ENCODE measurements at places on chromosomes 7 and 10. TPM values are rescaled to one million over a fixed set of nuclear protein-coding genes. Genes with fewer than 3 reads are reported as not detected.

DNA sequence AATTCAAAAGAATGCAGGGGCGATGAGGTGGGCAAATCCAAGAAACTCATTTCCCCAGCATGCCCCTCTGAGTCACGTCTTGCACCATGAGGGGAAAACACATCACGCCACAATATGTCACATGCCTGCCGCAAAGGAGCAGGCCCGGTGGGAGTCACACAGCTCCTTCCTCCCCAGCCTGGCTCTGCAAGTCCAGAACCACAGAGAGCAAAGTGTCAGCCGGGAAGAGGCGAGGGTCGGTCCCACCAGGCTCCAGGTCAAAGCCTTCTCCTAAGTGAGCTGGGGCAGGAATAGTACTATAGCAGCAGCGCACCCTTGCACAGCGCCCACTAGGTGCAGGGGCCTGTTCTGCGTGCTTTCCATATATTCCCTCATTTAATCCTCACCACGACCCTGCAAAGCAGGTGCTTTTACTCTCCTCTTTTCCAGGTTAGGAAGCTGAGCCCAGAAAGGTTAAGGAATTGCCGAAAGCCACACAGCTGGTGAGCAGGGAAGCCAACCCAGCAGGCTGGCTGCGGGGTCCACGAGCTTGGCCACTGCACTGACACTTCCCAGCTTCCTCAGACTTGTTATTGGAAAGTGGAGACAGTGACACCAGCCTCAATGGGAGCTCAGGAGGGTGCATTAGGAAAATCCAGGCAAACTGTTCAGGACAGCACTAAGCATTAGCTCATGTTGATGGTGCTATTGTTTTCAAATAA, 94.0 kb upstream of the ZMIZ1 start:
- H3K27me3 ChIP-seq = no peaks in the 10 kb centered on the region
- peak; percentile 95 for DNase-seq
- H3K27ac ChIP-seq = peak overlapping the region; percentile 95
- H3K4me1 ChIP-seq = peaks cover 22% of the 10 kb centered on the region

The CPA1 gene
- not detected for total RNA-seq

- DNase-seq = no peak
- no peaks in the 10 kb centered on the region for H3K27me3 ChIP-seq
- H3K4me1 ChIP-seq = no peaks in the 10 kb centered on the region
- H3K36me3 ChIP-seq = peaks cover 41% of the 10 kb centered on the region
- no peak overlapping the region for H3K4me3 ChIP-seq
Measured at GRCh38 chr7:93145354-93145753, 2.8 kb downstream of the SAMD9L start.

The PHKG1 gene
- 1.1 TPM for total RNA-seq

DNA sequence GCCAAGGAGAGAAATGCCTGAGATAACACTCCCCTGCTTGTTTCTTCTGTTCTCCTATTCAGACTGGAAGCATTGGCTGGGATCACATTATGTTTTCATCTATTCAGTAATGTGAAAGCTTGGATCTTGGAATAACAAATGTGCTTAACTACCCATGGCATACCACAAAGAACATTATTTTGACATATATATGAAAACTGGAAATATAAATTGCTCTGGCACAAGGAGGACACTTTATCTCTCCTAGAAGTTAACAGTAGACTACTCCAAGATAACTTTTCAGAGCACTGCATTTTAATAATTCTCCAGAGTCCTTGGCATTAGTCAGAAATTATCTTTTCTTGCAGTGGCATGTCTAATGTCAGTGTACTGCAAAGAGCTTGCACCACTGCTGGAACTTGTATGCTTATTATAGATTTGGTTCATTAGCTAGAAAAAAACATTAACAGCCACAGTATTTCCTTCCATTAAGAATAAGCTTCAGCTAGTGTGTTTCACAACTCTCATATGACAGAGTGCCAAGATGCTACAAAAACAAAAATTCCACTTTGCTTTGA, 169.3 kb upstream of the LRRN3 start:
- H3K27ac ChIP-seq = no peak overlapping the region
- DNase-seq = no peak
- H3K36me3 ChIP-seq = no peaks in the 10 kb centered on the region
- H3K4me3 ChIP-seq = no peak overlapping the region
- peaks cover 3% of the 10 kb centered on the region for H3K4me1 ChIP-seq

DNA sequence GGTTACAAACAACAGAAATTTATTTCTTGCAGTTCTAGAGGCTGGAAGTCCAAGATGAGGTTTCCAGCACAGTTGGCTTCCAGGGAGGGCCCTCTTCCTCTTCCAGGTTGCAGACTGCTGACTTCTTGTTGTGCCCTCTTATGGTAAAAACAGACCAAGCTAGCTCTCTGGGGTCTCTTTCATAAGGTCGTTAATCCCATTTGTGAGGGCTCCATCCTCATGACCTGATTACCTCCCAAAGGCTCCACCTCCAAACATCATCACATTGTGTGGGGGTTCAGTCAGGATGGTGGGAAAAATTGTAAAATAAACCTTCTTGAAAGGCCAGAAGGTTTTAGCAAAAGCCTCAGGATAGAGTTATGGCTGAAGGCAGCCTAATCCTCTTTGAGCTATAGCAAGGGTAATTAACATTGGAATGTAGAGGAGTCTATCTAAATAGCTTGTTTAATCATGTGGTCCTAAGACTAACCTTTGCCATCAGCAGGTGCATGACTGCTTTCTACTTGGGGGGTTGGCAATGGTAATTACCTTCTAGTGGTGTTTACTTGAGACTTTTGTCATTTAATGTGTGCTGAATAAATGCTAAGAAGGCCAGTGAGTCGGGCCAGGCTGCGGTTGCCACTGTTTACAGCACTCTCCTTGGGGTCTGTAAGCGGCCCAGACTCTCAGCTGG, 80.8 kb downstream of the PPP1R17 start:
- DNase-seq = no peak
- H3K27me3 ChIP-seq = no peaks in the 10 kb centered on the region
- H3K27ac ChIP-seq = no peak overlapping the region
- no peaks in the 10 kb centered on the region for H3K36me3 ChIP-seq
- no peaks in the 10 kb centered on the region for H3K4me1 ChIP-seq

DNA sequence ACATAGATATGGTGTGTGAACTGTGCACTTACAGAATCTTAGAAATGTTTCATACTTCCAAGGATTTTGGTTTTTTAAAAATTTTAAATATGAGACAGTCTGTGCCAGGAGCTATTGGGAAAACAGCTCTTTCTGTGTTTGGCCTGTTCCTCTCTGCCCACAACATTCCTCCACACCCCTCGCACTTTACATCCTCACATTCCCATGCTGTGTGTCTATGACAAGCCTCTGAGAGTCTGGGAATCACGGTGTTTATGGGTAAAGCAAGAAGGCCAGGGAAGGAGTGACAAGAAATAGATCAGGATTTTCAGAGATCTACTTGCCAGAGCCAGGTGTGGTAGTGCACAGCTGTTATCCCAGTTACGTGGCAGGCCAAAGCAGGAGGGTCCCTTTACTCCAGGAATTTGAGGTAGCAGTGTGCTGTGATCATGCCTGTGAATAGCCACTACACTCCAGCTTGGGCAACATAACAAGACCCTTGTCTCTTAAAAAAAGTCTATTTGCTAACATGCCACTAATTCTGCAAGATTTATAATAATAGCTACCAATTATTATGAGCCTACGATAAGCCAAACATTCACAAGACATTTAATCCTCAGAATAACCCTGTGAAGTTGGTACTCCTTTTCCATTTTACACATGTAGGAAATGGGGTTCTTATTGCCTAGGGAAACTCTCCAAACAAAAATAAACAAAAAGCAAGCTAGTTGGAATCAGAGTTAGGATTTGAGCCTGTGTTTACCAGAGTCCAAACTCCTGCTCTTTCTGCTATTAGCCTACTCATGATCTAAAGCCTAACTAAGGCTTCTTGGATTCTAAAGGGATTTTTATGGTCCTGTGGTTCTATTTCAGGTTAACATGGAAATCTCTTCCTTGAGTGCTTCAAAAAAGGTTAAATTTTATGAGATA, 168.3 kb upstream of the SP8 start:
- H3K27ac ChIP-seq = no peak overlapping the region
- H3K36me3 ChIP-seq = no peaks in the 10 kb centered on the region
- no peak overlapping the region for H3K4me3 ChIP-seq
- H3K27me3 ChIP-seq = no peaks in the 10 kb centered on the region
- DNase-seq = no peak

- H3K27me3 ChIP-seq = no peaks in the 10 kb centered on the region
- H3K4me3 ChIP-seq = no peak overlapping the region
- no peak for DNase-seq
- H3K4me1 ChIP-seq = peaks cover 11% of the 10 kb centered on the region
- H3K27ac ChIP-seq = peak overlapping the region; percentile 37
Measured at GRCh38 chr7:112130729-112131410, 75.3 kb downstream of the DOCK4 start.

DNA sequence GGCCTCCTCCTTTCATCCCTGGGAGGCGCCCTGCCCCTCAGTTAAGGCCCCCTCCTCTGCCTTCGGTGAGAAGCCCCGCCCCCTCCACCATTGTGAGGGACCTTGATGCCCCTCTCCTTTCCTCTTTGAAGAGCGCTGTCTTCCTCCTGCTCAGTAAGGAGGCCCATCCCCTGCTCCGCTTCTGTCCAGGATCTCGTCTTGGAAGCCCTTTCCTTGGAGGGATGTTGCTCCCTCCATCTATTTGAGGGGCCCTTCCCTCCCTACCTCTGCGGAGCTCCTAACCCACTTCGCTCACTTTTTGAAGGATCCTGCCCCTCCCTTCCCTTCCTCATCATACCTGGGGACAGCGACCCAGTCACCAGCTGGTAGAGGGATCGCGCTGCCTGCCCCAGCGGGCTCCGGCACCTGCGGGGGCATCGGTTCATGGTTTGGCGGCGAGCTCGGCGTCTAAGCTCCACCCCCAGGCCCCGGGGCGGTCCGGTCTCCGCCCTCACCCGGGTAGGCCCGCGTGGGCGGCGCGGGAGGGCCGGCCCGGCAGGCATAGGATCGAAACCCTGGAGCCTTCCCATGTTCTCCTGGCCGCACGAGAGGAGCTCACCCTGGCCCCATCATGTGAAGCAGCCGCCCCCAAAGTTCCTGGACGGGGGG, 4.1 kb downstream of the KCNIP2 start:
- H3K4me3 ChIP-seq = peak overlapping the region; percentile 27
- no peak overlapping the region for H3K27ac ChIP-seq
- H3K4me1 ChIP-seq = peaks cover 14% of the 10 kb centered on the region
- no peaks in the 10 kb centered on the region for H3K27me3 ChIP-seq
- no peaks in the 10 kb centered on the region for H3K36me3 ChIP-seq
- no peak for DNase-seq

- no peak for DNase-seq
- H3K4me3 ChIP-seq = no peak overlapping the region
- no peaks in the 10 kb centered on the region for H3K4me1 ChIP-seq
- no peaks in the 10 kb centered on the region for H3K27me3 ChIP-seq
Measured at GRCh38 chr10:77911535-77912123, 14.9 kb downstream of the DLG5 start.

DNA sequence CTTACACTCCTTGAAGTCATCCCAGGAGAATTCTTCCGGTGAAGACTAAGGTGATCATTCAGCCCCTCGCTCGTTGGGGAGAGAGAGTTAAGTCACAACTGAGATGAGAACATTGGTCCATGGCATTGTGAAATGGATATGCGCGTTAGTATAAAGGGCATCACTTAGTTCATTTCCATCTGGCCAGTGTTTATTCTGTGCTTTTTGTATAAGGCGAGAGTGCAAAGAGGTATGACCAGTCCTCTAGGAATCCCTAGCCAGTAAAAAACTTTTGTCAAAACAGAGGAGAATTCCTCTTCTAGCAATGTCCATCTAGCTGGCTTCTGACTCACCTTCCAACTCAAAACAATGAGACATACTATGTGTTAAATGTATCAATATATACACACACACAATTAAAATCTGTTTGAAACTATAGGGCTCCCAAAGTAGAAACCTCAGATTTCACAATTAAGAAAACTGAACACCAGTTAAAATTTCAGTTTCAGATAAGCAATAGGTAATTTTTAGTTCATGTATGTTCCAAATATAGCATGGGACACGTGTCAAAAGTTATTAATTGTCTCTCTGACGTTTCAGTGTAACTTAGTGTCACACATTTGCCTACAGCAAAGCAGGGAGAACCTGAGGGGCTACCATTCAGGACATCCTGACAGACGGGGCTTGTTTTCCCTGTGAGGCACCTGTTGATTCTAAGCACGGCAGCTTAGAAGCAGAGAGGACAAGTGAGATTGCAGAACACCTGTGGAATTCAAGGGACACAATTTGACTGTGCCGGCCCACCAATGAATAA, 158.9 kb downstream of the KLF6 start:
- H3K4me3 ChIP-seq = no peak overlapping the region
- DNase-seq = no peak
- no peaks in the 10 kb centered on the region for H3K36me3 ChIP-seq
- H3K27me3 ChIP-seq = no peaks in the 10 kb centered on the region
- peaks cover 3% of the 10 kb centered on the region for H3K4me1 ChIP-seq

DNA sequence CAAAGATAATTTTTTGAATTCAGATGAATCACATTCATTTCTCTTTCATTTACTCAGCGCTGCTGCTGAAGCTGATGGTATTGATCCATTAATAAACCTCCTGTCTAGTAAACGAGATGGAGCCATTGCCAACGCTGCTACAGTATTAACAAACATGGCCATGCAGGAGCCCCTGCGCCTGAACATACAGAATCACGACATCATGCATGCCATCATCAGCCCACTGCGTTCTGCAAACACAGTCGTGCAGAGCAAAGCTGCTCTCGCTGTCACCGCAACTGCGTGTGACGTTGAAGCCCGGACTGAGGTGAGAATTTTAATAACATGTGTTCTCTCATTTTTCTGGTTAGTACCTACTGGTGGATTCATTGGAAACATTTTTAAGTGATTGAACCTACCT, 70.2 kb downstream of the ARMC3 start:
- no peak for DNase-seq
- no peaks in the 10 kb centered on the region for H3K4me1 ChIP-seq
- H3K4me3 ChIP-seq = no peak overlapping the region
- no peak overlapping the region for H3K27ac ChIP-seq
- H3K36me3 ChIP-seq = no peaks in the 10 kb centered on the region

The ATRNL1 gene
- 15.4 TPM for total RNA-seq

DNA sequence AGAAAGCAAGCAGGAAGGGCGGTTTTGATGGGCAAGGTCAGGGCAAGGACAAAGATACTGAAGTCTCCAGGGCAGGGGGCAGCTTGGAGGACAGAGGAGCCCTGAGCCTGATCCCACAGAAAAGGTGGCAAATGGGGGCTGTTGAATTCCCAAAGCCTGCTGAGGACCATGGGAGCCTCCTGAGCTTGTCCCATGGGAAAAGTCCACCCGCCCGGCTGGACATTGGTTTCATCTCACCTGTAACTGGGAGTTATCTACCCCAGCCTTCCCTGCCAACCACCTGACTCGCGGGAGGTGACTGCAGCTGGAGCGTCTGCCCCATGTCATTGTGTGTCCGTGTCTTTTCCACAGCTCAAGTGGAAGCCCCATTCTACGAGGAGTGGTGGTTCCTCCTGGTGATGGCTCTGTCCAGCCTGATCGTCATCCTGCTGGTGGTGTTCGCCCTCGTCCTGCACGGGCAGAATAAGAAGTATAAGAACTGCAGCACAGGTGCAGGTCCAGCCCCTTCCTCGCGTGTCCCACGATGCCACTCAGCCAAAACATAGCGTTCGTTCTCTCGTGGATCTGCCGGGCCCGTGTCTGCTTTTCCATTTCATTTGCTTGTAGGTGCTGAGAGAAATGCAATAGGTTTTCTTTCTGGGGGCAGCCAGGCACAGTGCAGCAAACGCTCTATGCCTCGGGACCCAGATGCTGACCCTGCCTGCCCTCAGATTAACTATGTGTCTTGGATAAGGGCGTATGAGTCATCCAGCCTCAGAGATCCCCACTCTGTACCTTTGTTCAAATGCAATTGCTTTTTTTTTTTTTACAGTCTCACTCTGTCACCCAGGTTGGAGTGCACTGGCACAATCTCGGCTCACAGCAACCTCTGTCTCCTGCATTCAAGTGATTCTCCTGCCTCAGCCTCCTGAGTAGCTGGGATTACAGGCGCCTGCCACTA, 444.5 kb upstream of the FOXK1 start:
- H3K4me1 ChIP-seq = no peaks in the 10 kb centered on the region
- H3K27me3 ChIP-seq = no peaks in the 10 kb centered on the region
- H3K4me3 ChIP-seq = no peak overlapping the region
- H3K36me3 ChIP-seq = peaks cover 4% of the 10 kb centered on the region
- no peak overlapping the region for H3K27ac ChIP-seq
- no peak for DNase-seq
